Stimulated activated CD4-positive, alpha-beta T cell treated with anti-CD3 and anti-CD28 coated beads, Interleukin-2, amount 100 ng/mL, for 24 hours (primary cell): ENCODE measurements at places on chromosomes 4 and X.

GRCh38 chr4:27000820-27001219, 140.2 kb downstream of the STIM2 start:
- DNase-seq: no peak

DNA sequence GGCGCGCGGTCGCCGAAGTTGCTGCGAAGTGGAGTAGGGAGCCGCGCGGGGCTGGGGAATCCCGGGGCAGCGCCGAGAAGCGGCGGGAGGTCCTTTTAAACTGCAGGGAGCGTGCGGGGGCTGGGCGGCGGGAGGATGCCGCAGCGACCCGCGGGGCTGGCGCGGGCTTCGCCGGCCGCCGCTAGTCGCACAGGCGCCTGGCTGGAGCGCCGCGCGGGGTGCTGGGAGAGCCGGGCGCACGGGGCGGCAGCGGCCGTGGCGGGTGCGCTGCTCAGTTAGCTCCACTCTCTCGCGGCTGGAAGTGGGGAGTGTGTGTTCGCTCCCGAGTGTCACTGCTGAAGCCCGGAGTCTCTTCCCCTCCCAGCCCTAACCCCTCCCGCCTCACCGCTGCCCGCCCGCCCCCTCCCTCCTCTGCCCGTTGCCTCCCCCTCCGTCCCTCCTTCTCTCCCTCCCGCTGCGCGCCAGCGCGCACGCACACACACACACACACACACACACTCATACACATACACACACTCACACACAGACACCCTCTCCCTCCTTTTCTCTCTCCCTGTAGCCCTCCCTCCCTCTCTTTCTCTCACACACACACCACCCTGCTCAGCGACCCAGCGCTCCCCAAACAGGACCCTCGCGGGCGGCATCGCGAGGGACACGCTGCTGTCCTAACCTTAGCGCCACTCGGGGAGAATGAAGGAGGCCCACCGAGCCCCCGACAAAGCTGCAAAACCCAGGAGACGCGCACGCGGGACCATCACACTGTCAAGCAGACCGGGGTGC, at the start of gene NDNF:
Gene NDNF (minus strand): TSS at position 312 of the 780 bp plus-strand sequence. CDS start 26,698 bp downstream, outside the sequence.
- DNase-seq: peak; percentile 49

- DNase-seq: no peak
These were observed 76.9 kb upstream of the SCOC start for GRCh38 chr4:140296335-140297220.

DNA sequence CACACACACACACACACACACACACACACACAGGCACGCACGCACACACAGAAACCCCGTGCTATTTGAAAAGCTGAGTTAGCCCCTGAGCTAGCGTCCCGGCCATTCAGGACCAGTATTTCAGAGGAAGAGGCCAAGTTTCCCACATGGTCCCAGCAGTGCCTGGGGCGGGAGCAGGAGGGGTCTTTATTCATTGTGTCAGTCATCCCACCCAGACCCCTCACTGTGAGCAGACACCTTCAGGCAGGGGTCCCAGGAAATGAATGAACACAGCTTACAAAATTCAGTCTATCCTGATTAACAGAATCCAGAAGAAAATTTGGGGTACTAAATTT, 58.1 kb downstream of the ZFYVE28 start:
- no peak for DNase-seq

DNA sequence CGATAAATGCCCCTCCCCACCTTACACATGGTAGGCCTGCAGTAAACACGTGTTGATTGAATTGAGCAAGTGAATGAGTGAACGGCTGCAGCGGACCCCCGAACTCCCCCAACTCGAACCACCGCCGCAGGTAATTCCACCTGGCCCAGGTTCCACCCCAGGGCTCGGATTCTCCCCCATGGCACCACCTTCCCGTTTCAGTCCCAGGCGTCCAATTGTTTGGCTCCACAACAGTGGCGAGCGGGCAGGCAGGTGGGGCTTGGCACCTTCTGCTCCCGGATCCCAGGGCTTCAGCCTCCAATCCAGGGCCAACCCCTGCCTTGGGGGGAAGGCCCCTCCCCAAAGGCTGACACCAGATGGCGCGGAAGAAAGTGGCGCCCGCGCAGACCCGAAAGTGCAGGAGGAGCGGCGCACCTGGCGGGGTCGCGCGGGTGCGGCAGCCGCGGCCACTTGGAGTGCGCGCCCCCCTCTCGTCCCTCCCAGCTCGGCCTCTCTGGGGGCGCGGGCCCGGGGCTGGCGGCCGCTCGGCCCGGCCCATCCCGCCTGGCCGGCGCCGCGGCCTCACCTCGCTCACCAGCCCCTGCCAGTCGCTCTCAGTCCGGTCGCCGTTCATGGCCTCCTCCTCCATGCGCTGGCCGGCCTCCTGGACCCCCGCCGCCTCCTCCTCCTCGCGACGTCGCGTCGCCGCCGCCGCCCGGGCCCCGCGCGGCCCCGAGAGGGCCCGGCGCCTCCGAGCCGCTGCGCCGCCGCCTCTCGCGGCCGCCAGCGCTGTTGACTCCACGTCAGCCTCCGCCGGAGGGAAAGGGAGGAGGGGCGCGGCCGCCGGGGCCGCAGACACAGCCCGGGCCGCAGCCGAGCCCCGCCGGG, at the start of gene CCDC149:
Gene CCDC149 (minus strand): TSS at position 791 of the 867 bp plus-strand sequence. CDS start 178 bp downstream, at position 613.
- peak; percentile 13 for DNase-seq

DNA sequence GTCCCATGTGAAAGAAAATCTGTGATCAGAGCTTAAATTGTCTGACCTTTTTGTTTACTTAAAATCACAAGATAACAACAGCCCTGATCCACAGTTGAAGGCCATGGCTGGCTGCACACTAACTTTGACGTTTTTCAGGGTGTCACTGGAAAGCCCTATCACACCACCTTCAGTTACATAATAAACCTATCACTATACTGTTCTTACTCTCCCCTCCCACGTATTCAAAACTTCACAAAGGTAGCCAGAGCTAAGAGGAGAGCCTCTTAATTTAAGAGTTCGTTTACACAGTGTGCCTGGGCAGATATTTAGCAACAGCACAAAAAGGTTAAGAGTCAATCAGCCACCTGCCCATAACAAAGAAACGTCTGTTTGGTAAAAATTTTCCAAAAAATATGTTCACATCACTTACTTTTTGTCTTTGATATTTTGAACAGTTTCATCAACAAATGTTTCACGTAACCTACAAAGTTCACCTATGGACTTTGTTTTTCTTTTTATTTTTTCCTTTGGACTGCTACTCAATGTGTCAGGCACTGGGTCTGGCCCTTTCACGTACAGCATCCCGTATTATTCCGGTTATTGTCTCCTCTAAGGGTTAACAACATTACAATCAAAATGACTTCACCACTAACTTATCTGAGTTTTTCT, 25.0 kb downstream of the RFC1 start:
- no peak for DNase-seq

GRCh38 chr4:139933541-139933940, 220.4 kb downstream of the MAML3 start:
- no peak for DNase-seq
